ENCODE measurements at places on chromosomes 6 and 20. TPM values are rescaled to one million over a fixed set of nuclear protein-coding genes. Genes with fewer than 3 reads are reported as not detected.

DNA sequence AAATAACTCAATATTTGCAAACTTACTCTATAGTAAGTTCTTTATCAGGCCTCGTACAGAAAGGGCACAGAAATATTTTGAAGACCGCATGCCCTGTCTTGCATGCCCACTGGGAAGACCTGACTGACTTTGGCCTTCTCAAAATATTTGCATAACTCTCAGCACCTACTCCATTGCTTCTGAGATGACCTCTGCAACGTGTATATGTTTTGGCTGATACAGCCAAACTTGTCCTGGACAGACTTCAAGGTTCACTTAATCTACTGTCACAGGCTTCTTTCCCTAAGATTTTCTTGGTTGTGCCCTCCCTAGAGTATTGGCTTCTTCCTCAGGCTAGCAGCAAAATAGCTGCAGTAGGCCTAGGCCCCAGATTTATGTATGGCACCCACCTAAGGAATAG lies 21.5 kb upstream of the SERINC3 start:
- DNase-seq, result no peak

GRCh38 chr6:101462576-101462975 lies 69.1 kb downstream of the GRIK2 start:
- no peak for DNase-seq

DNA sequence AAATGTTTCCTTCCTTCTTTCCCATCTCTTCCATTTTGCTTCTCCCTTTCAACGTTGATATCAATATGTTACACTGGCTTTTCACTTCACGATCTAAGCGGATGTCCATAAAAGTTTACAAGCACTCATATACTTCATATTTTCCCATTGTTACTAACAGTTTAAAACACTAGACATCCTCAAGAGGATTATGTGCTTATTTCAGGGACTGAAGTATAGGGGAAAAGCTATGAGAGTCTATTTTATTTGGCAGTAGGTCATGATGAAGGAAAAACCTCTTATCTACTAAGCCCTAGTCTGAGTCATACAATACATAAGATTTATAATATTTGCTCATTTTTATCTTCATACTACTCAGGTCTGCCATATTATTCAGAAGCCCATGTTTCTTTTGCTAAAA lies 20.6 kb upstream of the EPB41L2 start:
- no peak for DNase-seq

DNA sequence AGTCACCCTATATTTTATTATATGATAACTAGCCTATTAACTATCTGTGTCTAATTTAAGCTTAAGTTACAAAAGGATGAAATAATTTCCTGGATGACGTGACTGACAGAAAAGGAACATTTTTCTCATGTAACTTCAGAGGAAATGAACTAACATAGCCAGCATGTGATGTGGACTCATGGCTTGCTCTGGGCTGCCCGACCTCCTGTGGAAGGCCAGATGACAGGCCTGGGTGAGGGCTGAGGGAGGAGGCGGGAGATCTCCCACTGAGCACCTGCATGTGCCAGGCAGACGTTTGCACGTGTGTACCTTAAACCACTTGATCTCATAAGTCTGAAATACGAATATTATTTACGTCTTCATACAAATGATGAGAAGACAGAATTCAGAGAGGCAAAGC lies 321.1 kb downstream of the SYNE1 start:
- peak; percentile 72 for DNase-seq

- DNase-seq, result peak; percentile 82
These were observed 45.6 kb downstream of the LRRN4 start for GRCh38 chr20:6008254-6008653.

- DNase-seq, result no peak
These were observed 179.2 kb upstream of the PROKR2 start for GRCh38 chr20:5495939-5496338.

- no peak for DNase-seq
These were observed 5.5 kb downstream of the ZNF334 start for GRCh38 chr20:46507760-46508407.

Gene ATP9A
- 17.3 TPM for polyA plus RNA-seq

Gene SNAP25
- polyA plus RNA-seq, result 0.60 TPM

- no peak for DNase-seq
These were observed 7.4 kb downstream of the SIRT5 start for GRCh38 chr6:13581700-13582229.

GRCh38 chr6:163834226-163834970 lies 419.9 kb downstream of the QKI start:
- DNase-seq, result no peak

Gene PSMB9
- polyA plus RNA-seq, result 129 TPM

DNA sequence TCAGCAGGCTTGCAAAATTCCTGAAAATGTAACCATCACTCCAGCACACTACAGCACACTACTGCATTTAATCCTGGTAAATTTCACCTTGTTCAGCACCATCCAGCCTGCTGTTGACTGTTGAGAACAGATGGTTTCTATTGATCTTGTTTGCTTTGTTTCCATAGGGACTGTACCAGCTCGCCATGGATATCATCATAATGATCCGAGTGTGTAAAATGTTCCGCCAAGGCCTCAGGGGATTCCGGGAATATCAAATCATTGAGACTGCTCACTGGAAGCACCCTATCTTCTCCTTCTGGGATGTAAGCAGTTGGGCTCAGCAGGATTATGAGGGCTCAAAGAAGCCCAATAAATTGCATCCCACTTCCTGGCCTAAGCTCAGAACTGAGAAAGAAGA lies 4.1 kb downstream of the CNBD2 start:
- DNase-seq, result no peak

DNA sequence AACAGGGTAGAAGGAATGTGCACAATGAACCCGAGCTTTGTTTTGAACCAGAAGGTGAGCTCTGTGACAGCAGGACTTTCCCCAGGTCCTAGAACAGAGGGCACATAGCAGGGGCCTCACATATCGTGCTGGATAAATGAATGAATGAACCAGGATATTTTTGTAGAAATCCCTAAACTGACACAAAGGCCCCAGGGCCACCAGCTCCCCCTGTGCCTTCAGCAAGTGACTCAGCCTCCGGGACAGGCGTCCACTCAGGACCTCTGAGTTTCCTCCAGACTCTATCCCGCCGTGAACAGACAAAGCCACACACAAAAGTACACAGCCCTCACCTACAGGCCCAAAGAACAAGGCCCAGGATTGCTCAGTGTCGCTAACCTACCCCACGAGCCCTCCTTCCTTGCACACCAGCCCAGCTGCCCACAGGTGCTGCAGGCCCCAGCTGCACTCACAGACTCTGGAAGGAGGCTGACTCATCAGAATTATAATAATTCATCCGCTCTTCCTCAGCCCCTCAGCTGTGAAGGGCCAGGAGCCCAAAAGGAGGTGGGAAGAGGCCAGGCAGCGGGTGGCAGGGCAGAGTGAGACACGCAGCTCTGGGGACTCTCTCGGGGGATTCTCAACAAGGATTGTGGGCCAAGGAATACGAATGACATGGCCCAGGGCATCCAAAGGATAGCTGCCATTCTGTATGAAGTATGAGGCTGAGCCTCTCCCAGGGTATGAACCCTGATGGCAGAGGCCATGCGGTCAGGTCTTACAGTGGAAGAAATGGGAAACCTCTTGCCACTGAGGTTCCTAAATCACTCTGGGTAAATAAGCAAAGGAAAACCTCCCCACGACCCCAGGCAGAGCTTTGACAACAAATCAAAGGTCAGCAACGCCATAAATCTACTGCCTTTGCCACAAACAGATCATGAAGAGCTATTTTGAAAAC lies 40.9 kb downstream of the SUMO4 start:
- no peak for DNase-seq

DNA sequence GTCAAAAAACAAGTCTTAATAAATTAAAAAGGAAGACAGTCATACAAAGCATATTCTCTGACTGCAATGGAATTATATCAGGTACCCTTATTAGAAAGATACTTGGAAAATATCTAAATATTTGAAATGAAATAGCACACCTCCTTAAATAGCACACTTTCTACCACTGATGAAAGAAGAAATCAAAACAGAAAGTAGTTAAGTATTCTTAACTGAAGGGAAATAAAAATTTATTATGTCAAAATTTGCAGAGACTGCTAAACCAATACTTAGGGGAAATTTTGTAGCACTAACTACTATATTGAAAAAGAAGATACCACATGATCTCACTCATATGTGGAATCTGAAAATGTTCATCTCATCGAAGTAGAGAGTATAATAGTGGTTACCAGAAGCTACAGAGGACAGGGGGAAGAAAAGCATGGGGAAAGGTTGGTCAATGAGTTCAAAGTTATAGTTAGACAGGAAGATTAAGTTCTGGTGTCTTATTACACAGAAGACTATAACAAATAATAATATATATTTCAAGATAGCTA lies 112.2 kb downstream of the ASCC3 start:
- no peak for DNase-seq

Gene ADTRP
- polyA plus RNA-seq, result 86.9 TPM

DNA sequence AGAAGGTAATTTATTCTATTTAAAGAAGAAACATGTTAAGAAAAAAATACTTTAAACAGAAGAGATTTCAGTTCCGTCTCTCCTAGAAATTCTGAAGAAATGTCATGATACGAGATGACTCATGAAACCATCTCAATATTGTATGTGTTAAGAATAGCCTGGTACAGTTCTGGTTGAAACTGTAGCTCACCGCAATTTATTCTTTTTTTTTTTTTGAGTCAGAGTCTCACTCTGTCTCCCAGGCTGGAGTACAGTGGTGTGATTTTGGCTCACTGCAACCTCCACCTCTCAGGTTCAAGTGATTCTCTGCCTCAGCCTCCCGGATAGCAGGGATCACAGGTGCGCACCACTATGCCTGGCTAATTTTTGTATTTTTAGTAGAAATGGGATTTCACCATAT lies 103.3 kb downstream of the ARHGAP18 start:
- no peak for DNase-seq

GRCh38 chr20:63375438-63375837 lies 14.3 kb upstream of the CHRNA4 start:
- no peak for DNase-seq

DNA sequence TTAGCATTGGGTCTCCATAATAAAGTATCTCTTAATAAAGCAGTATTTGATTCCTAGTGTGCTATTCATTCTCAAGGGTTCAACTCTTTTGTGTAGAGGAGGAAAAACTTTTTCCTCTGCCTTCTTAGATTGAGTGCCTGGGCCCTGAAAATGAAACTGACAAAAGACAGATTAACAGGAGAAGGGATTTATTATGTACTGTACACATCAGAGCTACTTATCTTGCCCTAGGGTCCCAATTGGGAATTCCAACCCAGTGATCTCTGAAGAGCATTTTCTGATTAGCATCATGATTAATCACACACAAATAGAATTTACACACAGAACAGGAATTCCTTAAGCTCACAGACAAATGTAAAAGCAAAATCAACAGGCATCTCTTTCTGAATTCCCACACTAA lies 128.9 kb downstream of the CD164 start:
- DNase-seq, result no peak

- DNase-seq, result no peak
These were observed 100.1 kb upstream of the BHLHE23 start for GRCh38 chr20:63106765-63107448.

Gene ZHX3
- 13.8 TPM for polyA plus RNA-seq

GRCh38 chr6:152634773-152635172 lies 2.4 kb downstream of the SYNE1 start:
- no peak for DNase-seq

Gene IPCEF1
- 1.2 TPM for polyA plus RNA-seq

DNA sequence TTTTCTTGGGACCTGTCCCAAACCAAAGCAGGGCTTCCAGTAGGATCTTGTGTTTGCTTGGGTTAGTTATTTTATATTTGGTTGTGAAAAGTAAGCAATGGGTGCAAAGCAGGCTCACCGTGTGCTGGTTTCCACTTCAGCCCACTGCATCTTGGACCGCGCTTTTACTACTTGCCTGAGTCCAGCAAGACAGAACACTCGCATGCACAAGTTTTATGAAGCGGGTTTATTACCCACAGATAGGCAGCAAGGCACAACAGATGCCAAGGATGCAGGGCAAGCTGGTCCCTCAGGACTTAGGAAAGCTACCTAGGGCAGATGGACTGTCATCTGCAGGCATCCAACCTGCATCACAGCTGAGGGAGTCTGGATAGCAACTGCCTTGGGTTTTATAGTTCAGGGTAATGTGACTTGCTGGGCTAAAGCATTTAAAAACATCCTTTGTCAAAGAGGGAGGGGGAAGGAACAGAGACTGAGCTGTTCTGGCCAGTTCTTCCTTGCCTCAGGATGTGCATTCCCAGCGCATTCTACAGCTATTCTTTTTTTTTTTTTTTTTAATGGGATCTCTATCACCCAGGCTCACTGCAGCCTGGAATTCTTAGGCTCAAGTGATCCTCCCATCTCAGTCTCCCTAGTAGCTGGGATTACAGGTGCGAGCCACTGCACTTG lies 18.5 kb downstream of the CITED2 start:
- DNase-seq, result no peak

- DNase-seq, result no peak
These were observed 5.6 kb downstream of the CYP24A1 start for GRCh38 chr20:54167909-54168872.

Gene PACRG
- not detected for polyA plus RNA-seq

DNA sequence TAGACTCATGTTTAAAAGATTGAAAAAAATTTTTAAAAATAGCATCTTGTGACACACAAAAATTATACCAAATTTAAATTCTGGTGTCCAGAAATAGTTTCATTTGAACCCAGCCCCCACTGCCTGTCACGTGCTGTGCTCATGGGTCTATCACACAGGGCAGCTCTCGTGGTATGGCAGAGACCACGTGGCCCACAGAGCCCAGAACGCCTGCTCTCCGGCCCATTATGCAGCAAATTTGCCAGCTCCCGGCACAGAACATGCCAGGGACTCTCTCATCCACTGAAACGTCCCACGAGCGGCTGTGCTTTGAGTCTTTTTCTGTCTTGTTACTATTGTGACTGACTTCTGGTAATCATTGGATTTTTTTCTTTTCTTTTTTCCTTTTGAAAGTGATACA lies 224.3 kb downstream of the TTLL2 start:
- DNase-seq, result no peak

GRCh38 chr6:169791721-169792131 lies 40.3 kb downstream of the ERMARD start:
- no peak for DNase-seq
